ENCODE measurements at places on chromosomes 11 and 22.

GRCh38 chr11:46407635-46408034, 16.1 kb upstream of the CHRM4 start:
- DNase-seq, result no peak

DNA sequence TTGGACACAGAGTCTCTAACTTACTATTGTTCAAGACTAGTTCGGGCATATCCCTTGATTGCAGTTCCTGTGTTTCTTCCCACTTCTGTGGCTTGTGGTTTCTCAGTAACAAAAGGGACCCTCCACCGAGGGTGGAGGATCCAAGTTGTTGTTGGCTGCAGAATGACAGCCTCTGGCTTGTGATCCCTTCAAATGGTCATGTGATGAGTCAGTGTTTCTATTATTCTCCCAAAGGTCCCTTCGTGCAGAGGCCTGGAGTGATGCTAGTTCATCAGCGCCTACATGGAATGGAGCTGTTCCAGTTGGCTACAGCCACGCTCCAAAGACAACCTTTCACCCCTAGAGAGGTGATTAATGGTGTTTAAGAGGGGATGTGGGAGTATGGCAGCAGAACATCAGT, 2.6 kb upstream of the VWCE start:
- DNase-seq, result no peak

- DNase-seq, result no peak
Measured at GRCh38 chr11:457111-457760, 7.2 kb downstream of the PTDSS2 start.

GRCh38 chr11:81007046-81007445, 1566.2 kb upstream of the TENM4 start:
- DNase-seq, result no peak

DNA sequence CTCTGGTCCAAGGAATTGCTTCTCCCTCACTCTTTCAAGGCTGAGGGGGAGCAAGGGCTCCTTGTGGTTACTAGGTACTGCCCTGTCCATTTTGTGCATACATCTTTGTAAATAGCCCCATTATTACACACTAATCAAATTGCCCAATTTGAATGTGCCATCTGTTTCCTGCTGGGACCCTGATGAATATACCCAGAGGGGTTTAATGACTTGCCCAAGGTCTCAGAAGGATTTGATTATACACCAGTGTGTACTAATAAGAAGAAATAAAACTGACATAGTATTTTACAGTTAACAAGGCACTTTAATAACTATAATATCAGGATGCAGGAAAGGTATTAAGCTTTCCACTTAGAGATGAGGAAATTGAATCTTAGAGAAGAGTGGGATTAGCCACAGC, 64.6 kb upstream of the PTPRJ start:
- no peak for DNase-seq

DNA sequence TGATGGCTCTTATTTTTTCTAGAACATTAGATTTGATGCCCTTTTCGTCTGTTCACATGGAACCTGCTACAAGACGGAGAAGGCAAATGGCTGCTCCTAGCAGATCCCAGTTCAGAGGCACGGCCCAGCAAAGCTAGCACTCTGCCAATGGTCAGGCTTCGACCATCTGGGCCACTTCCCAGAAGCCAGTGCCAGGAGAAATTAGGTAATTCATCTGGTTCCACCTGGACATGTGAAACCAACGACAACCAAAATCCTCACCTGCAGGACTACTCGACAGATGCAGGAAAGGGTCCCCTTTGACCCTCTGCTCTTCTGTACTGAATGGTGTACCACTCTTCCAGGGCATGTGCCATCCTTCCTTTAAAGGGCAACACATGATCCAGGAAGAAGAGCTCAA, 25.4 kb downstream of the MICAL3 start:
- DNase-seq, result no peak

DNA sequence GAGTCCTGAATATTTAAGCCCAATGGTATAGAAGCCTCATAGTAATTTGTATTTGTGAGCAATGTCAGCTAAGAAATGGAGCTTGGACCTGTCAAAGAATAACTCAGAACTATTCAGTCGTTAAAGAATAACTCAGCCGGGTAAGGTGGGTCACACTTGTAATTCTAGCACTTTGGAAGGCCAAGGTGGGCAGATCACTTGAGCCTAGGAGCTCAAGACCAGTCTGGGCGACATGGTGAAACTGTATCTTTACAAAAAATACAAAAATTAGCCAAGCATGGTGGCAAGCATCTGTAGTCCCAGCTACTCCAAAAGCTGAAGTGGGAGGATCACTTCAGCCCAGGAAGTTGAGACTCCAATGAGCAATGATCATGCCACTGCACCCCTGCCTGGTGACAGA, 1526.5 kb downstream of the LRRC4C start:
- no peak for DNase-seq

GRCh38 chr11:3880724-3881123, 25.3 kb downstream of the STIM1 start:
- DNase-seq, result no peak

DNA sequence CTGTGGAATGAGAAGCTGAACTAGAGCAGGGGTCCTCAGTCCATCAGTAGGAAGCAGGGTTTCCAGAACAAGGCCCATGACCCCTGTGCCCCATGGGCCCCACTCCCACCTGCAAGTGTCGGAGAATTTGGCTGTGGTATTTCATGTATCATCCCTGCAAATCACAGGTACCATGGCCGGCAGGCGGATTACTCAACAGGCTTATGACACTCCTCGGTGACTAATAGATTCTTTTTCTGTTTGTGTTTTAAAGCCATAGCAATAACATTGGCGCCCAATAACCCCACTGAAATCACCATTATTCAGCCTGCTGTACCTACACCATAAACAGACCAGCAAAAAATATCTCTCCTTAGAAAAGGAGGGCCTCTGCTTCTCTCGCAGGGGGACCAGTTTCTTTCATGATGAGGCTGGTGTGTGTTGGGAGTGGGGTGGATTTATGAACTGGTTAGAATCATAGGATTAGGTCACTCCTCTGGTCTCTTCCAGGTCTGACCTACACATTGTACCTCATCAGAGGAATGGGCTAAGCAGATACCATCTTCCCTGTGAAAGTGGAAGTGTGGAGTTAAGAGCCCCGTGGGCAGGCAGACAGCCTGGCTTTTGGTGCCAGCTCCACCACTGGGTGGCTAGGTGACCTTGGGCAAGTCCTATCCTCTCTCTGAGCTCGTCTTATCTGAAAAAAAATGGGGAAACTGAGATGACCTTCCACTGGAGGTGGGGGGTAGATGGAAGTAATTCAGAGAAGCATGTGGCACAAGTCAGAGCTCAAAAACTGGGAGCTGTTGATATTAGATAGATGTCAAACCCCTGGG, 60.2 kb upstream of the WNT11 start:
- no peak for DNase-seq

DNA sequence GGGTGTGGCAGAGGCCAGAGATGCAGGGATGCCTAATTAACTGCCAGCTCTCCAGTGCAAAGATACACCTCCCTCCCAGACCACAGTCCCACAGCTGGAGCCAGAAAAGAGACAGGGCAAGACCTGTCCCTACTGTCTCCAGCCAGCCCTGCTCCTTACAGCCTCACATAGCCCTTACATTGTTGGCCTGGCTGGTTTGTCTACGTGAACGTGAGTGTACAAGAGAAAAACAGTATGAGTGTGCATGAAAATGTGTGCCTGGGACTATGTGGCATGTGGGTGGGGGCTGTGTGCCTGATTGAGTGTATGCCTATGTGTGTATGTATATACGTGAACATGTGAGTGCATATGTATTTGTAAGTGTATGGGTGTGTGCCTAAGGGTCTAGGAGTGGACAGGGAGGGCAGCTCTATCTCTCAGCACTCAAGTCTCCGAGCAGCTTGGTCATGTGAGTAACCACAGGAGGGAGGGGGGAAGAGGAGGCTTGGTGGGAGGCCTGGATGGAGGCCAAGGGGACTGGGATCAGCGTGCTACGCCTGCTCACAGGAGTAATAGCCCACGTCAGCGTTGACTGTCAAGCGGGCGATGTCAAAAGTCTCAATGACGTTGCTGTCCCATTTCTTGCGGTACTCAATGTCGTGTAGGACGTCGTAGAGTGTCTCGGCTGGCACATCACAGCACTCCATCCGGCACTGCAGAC, 6.6 kb upstream of the ARAP1 start:
- DNase-seq, result no peak

- DNase-seq, result peak; percentile 41
Measured at GRCh38 chr11:36352922-36353321, 56.8 kb downstream of the PRR5L start.

GRCh38 chr11:117458275-117459122, 130.8 kb downstream of the CEP164 start:
- no peak for DNase-seq

DNA sequence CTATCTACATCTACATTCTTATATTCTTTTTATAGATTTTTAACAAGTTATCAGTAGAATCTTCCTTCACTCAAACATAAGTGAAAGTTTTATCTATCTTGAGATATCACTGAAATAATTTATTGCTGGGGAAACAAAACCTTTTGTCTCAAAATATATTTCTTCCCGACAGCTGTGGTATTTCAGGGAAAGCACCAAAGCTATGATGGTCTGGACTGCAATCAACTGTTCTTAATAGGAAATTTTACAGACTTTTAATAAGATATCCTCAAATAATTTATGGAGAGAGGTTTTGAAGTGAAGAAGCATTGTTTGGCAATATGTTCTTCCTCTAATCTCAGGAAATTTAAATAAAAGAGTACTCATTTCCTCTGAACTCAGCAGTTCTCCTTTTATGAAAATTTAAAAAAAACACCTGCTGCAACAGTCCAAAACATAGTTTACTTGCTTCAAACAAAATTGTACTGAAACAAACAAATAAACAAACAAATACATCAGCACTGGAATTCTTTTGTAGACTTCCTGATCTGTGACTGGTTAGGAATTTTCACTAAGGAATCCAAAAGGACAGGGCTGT, 33.9 kb upstream of the EIF3M start:
- DNase-seq, result no peak

- no peak for DNase-seq
Measured at GRCh38 chr11:82731691-82732277, 1.9 kb downstream of the FAM181B start.

DNA sequence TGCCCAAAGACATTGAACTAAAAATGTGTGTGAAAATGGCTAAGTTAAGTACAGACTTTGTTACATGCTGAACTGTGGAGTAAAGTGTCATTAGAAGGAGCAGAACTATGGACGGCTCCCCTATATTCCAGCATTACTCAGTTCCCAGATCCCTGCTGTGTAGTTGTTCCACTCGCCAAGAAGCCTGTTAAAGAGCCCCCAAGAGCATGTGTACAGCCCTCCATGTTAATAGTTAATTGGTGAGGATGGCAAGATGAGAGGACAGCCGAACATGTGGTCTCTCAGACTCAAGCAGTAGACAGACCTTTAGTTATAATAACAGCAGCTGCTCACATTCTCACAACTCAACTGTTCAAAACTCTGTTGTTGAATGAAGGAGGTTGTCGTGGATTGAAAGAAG, 127.4 kb downstream of the ELP4 start:
- DNase-seq, result no peak

DNA sequence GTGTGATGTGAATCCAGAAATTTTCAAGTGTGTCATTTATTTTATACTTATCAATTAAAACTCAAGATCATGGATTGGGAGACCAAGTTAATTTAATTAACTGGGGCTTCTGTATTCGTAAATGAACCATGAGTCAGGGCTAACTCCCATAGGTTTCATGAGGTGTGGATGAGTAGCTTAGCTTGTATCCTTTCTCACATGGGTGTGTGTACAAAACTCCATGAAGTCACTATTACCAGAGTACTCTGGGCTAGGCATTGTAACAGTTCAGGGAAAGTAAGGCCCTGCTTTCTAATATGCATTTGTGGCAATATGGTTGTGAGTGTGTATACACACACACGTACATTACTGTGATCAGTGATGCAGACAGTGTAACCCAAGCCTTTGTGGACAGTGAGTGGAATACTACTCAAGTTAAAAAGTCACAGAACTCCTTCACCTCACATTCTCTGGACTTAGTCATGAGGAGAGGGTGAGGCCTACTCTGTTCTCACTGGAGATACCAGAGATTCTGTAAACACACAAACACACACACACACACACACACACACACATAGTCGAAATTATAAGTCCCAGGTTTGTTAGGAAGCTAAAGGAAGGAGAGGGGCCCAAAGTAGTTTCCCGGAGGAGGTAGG, 3.5 kb downstream of the CNTF start:
- DNase-seq, result no peak

DNA sequence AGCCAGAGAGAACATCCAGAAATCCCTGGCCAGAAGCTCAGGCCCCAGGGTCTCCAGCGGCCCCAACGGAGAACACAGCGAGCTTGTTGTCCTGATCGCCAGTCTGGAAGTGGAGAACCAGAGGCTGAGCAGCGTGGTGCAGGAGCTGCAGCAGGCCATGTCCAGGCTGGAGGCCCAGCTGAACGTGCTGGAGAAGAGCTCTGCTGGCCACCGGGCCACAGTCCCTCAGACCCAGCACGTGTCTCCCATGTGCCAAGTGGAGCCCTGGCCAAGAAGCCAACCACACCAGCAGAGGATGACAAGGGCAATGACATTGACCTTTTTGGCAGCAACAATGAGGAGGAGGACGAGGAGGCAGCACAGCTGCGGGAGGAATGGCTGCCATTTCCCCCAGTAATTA, 20.6 kb upstream of the SCGB1D1 start:
- no peak for DNase-seq

All from stimulated activated CD8-positive, alpha-beta memory T cell treated with anti-CD3 and anti-CD28 coated beads, Interleukin-4, amount 100 ng/mL, for 1 hour (primary cell).